ENCODE measurements at places on chromosomes 12 and 14.

DNA sequence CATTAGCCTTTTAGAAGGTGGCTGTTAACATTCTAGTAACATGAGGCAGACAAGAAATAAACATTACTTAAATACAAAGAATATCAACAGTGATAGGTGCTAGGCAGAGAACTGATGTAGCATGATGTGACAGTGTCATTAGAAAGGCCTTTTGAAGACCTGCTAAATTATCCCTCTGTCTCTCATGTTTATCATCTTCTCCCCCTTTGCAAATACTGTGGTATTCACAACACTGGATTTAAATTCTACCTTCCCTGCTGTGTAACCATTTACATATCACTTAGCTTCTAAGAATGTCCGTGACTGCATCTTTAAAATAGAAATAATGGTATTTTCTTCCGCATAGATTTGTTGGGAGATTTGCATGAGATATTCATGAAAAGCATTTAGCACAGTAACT, 74.4 kb upstream of the CLEC14A start:
- DNase-seq = no peak

DNA sequence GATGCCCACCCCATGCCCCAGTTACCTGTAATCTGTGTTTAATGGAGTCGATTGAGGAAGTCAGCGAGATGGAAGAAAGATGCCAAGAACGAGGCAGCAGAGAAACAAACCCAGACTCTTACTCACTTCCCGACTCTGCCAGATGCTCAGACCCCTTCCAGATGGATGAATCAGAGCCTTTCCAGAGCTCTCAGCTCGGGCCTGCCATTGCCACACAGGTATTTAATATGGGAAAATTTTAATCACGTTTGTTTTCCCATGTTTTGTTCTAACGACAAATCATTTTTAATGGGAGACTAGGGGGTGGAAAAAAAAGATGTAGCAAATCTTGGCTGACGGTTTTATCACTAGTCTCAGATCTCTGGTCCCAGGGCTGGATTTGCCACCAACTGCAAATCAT, 72.5 kb upstream of the SRRM4 start:
- no peak for DNase-seq

GRCh38 chr12:113609692-113610469, 138.2 kb upstream of the LHX5 start:
- no peak for DNase-seq

DNA sequence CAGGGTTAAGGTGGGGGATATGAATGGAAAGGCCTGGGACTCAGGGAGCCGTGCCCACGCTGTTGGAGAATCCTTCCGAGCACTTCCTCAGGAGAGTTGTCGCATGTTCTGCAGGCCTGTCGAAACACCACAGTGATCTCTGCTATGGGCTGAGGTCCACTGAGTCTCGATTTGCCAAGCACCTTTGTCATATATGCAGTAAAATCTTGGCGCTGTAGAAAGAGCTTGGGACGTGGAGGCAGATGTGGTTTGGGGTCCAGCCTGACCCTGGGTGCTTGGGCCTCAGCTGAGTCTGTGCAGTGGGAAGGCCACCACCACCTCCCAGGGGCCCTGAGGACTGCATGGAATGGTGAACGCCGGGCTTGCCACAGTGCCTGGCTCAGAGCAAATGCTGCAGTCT, 32.9 kb downstream of the C14orf132 start:
- DNase-seq = no peak

DNA sequence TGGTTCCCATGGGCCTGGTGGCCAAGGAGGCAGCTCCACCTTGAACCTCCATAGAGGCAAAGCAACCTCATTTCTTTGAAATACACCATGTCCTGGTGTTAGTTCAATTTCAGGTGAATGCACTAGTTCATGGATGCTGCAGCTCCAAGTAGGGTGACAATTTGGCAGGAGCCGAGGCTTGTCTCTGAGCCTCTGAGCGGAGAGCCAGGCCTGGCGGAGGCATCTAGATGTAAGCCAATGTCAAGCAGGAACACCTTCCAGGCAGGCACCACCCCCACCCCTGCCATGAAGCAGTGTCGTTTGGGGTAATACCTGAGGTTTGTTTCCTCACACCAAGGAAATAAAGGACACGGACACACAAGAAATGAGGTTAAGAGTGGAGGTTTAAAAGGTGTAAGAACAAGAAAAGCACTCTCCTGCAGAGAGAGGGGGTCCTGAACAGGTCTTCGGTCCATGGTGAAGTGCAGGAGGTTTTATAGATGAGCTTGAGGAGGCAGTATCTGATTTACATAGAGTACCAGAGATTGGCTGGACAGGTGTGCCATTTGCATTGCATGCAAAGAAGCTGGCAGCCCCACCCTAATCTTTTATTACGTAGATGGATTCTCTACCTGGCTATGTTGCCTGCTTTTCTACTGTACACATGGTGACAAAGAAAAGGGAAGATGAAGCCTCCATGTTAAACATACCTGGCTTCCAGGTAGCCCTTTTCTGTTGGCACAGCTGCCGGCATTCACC, 60.3 kb downstream of the RIN3 start:
- no peak for DNase-seq

GRCh38 chr14:21748869-21749303, 75.3 kb upstream of the OR4E1 start:
- peak; percentile 20 for DNase-seq

- DNase-seq = no peak
Observed at GRCh38 chr12:120156315-120157259, 37.9 kb downstream of the GCN1 start.

DNA sequence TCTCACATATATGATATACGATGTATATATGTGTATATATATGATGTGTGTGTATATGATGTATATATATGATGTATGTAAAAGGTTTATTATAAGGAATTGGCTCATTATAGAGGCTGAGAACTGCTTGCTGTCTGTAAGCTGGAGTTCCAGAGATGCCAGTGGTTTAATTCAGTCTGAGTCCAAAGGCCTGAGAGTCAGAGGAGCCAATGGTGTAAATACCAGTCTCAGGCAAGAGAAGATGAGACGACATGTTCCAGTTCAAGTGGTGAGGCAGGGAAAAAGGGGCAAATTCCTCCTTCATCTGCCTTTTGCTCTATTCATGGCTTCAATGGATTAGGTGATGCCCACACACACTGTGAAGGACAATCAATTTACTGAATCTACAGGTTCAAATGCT, 17.1 kb upstream of the STYK1 start:
- no peak for DNase-seq

DNA sequence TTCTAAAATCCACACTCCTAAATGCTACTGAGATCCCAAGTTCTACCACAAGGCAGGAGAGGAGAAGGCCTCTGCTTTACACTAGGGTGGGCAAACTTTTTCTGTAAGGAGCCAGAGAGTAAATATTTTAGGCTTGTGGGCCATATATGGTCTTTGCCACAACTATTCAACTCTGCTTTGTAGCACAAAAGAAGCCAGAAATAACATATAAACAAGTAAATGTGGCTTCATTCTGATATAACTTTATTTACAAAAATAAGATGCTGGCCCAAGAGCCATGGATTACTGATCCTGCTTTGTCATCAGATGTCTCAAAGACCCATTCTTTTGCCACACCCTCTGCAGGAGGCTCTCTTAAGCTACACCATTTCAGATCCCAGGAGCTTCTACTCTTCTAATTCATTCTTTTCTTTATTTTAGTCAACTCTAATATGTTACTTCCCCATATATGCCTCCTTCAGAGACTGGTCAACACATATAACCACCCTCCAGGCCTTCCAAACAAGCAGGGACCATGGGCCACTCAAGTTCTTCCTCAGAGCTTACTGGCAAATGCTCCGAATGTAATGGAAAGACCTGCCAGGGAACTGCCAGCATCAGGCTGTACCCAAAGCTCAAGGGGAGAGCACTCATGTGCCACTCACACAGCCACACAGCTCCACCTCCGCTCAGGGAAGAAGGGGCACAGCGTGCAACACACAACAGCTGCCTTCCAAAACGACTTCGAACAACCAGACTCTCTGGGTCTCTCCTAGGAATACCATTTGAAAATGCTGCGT, 15.6 kb downstream of the APPL2 start:
- no peak for DNase-seq

DNA sequence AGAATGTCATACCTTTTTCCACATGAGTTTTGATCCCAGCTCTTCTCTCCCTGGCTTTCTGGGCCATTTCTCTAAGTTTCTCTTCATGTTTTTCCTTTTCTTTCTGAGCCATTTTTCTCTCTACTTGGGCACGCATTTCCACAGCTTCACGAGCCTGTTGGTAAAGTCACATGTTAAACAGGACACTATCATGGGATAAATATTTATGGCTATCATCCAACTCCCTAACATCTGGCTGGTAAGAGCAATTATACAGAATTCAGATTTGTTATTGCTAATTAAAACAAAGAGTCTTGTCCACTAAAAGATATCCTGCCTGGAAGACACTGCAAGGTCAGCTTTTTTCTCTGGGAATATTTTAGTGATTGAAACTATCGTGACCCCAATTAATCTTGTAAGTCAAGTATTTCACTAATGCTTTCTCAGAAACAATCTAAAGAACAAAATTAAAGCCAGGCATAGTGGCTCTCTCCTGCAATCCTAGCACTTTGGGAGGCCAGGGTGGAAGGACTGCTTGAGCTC, 23.1 kb downstream of the SLIRP start:
- DNase-seq = no peak

DNA sequence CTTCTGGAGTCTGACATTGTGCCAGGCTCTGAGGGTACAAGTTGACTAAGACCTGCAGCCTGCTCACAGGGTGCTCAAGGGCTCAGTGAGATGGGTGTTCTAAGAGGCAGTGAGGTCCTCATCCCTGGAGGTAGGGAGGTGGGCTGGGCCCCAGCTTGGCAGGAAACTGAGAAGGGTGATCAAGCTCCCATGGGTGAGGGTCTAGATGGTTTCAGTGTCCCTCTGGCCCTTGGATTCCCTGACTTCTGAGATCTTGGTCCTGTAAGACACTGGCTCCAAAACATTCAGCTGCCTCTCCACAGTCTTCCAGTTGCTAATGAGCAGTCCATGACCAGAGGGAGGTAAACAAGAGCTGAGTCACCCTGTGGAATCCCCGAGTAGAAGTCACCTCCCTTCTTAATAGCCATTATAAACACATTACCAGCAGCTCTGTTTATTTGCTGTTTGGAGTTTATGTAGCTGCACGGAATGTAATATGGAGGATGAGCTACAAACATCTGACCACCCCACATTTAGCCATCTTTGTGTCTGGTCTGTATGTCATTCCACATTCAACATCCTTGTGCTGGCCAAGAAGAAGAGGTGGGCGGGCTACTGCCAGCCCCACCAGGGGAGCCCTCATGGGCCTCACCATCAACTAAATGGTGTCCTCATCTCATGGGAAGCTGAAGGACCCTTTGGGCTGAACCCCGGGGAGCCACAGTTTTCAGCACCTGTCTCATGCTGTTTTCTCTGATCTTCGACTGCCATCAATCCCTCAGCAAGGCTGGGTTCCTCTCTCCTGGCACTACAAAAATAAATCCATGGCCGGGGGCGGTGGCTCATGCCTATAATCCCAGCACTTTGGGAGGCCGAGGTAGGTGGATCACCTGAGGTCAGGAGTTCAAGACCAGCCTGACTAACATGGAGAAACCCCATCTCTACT, 37.2 kb upstream of the BDKRB2 start:
- no peak for DNase-seq

DNA sequence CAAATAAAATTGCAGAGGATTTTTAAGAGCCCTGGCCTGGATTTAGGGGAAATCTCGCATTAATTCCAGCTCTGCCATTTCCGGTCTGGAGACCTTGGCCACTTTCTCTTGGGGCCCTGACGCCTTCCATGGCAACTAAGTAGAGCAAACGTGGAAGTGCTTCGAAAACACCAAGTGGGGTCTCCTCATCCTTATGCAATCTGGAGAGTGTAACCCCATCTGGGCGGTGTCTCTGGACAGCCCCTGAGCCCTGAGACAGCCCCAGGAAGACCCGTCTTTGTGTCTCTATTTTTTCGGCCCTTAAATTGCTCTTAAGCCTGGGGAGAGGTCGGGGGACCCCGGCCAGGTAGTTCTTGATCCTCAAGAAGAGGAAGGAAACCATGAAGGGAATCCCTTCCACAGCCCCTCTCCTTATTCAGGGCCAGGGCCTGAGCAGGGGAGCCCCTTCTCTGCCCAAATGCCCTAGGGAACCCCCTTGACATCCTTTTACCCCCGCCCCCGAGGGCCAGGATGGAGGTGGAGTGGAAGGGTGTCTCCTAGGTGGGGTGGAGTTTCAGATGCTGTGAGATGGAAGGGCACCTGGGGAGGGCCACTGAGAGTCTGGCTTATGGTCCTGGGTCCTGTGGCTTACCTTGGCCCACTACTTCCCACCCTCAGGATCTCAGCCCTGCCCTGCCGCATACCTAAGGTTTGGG, 17.6 kb upstream of the NR4A1 start:
- DNase-seq = no peak

DNA sequence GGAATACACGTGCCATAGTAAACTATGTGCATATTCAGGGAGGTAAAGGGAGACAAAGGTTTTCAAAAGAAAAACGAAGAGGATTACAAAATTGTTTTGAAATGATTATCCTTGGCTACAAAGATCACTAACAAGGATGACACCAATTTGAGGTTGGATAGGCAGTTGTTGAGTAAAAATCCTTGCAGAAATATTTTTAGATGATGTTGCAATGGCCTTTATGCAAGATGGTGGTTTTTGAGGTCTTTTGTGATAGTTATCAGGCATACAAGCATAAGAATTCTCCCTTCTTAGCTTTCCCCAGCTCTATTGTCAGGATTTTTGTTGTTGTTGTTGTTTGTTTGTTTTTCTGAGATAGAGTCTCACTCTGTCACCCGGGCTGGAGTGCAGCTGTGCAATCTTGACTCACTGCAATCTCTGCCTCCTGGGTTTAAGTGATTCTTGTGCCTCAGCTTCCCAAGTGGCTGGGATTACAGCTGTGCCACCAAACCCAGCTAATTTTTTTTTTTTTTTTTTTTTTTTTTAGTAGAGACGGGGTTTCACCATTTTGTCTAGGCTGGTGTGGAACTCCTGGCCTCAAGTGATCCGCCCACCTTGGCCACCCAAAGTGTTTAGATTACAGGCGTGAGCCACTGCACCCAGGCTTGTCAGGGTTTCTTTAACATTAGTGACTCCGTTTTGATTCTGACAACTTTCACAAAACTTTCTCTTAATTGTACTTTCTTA, 7.8 kb downstream of the RNASE1 start:
- DNase-seq = no peak

GRCh38 chr12:51672334-51672733, 81.3 kb downstream of the SCN8A start:
- DNase-seq = no peak

DNA sequence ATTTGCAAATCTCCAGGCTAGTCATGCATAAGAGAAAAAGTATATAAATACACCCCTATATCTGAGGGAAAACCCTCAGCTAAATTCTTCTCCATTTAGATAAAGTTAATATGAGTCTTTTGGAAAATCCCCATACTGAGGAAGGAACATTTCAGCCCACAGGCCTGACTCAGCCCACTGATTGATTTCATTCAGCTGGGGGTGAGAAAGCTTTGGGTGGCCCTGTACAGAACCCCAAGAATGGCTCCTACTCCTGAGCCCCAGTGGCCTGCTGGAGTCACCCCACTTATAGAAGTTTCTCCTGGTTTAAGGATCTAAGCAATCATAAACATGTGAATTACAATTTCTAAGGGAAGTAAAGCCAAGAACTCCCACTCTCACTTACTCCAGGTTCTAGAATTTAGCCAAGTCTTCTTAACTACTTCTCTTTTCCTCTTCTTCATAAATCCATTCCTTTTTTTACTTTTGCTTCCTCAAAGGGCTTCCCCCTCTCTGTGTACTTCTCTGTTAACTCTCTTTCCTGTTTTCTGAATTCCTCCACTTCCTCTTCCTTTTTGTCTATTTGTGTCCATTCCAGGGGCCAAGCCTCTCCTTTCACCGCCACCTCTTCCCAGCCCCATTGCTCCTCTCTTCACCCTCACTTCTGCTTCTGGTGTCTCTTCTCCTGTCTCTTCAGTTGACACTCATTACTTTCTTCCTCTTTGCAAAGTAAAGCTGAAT, 21.0 kb downstream of the RTN1 start:
- DNase-seq = no peak

Measured in activated T-helper 9 cell treated with anti-CD3 and anti-CD28 coated beads, Interleukin-2, amount 50 U/mL, for 16 hours (primary cell).